ENCODE measurements at places on chromosomes 4 and X.

DNA sequence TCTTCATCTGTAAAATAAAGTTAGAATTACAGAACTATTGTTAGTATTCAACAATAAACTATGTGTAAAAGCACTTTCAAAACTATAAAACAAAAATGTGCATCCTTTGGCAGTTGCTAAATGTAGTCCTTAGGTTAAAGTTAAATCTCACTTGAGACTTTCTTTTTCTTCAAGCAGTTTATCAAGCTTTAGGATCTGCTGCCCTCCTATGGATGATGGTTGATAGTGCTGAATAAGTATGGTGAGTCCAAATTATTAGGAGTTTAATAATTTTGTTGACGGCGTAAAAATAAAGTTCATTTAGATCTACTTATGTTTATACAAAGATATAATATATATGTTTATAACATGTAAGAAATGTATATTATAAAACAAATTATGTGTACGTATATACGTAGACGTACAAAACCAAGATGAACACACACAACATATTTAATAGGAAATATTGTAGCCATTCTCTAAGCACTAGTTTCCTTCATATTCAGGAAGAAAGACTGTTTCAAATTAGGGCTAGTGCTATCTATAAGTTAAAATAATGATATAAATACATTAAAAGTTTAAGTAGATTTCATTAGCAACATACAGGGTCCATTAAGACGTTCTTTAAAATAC is 22.3 kb downstream of the UGT2A2 start:
- DNase-seq = no peak

GRCh38 chr4:168713253-168713652 is 216.4 kb downstream of the PALLD start:
- DNase-seq = no peak

DNA sequence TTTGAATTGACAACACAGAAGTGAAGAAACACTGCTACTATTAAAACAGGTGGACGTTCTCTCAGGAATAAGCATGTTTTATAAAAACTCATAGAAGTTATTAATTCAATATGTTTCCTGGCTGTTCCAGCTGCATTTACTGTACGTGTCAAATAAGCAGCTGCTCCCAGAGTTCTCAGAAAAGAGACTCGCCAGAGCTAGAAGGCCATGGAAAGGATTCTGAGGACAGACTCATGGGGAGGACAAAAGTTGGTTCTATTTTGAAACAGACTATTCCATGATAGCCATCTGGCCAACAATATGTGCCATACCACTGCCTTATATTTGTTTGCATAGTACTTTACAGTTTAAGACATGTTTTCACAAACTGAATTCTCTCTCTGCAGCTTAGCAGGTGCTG is 136.5 kb downstream of the NR3C2 start:
- DNase-seq = no peak

GRCh38 chrX:56728321-56728720 is 722 bp upstream of the NBDY start:
- no peak for DNase-seq
